ENCODE measurements at places on chromosomes 1 and 21. TPM values are rescaled to one million over a fixed set of nuclear protein-coding genes. Genes with fewer than 3 reads are reported as not detected.
A peak's percentile ranks its signal among the peaks of the same experiment; 100 is the strongest.

DNA sequence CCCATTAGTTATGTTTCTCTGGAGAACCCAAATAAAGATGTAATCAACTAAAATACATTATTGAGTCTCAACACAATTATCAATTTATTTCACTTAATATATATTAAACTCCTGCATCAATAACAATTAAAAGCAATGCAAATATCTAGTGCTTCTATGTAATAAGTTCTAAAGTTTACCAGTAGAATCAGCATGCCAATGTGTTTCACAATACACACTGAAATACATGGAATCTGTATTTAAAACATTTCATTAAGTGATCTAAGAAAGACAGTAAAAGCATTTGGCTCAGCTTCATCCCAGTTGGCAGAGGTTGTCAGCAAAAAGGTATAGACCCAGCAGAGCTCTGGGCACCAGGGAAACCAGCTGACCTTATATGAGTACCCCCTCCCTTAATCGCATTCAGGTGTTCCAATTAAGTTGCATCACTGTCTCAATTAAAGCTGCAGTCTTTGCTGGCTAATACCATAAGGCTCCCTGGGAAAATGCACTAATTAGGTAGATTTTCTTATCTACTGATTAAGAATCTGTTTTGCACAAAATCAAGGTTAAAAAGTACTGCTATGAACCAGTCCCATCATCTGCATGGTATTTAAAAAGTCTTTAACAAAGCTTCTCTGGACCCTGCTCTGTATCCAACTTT lies 63.1 kb downstream of the NIBAN1 start:
- DNase-seq, result no peak

DNA sequence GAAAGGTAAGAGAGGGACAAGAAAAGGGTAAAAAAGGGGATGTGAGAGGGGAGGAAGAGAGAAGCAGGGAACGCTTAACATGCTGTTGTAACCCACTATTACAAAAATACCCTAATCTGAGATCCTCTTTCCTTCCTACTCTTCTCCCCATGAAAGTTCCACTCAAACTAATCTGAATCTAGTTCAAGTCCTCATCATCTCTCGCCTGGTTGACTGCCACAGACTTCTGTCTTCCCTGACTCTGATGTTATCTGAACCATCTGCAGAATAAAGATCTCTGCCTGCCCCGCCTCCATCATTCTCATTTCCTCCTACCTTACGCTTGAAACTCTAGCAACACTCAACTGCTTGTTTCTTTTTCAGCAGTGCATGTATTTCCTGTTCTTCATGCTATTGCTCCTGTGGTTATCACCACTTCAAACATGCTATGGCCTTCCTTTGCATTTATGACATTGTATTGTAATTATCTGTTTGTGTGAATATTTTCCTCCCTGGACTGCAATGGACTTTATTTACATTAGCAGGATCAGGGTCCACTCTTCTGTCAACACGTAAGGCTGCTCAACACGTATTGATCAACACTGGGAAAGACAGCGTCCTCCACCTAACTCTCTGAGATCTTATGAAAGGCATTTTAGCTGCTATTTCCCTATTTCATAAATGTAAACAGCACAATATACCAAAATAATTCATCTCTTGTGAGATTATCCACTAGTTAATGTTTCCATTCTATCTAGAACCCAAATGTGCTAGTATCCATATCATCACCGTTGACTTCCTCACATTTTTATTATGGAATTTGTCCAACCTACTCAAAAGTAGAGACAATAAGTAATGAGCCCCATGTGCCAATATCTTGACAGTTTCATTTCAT lies 215.5 kb upstream of the USP25 start:
- DNase-seq, result peak; percentile 21

DNA sequence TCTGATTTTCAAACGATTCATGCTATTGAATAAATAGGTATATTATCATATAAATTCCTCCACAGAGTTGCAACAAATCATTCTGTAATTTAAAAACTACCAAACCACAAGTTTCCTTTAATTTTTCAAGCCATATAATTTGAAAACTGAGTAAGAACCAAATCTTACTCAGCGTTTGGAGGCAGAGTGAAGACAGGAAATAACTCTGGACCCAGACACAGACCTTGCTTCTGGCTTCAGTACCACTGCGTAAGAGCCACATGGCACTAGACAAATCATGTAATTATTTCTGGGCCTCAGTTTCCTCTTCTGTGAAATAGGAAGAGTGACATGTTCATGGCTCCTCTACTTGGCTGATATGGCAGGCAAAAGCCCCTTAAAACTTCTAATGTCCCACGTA lies 82.4 kb downstream of the SMYD2 start:
- DNase-seq, result no peak

GRCh38 chr1:17984583-17984982 lies 123.0 kb upstream of the IGSF21 start:
- DNase-seq, result peak; percentile 20

Gene KCTD3
- 55.7 TPM for total RNA-seq

Gene F3
- 26.0 TPM for total RNA-seq

- no peak for DNase-seq
Measured at GRCh38 chr1:156134716-156135435, 18.5 kb upstream of the SEMA4A start.

- no peak for DNase-seq
Measured at GRCh38 chr1:170145770-170146676, at the start of gene NTMT2. Gene NTMT2, plus strand, starts transcription at chr1:170145959. Its CDS starts 149 bp downstream, at chr1:170146108.

GRCh38 chr1:53637511-53638359 lies 101.2 kb downstream of the GLIS1 start:
- DNase-seq, result no peak

Gene MFAP2
- 19.8 TPM for total RNA-seq

Gene CDC42
- 273 TPM for total RNA-seq

Gene GALE
- total RNA-seq, result 111 TPM

Gene LGR6
- 60.7 TPM for total RNA-seq

- DNase-seq, result no peak
Measured at GRCh38 chr1:201933840-201934430, 12.4 kb downstream of the LMOD1 start.

Gene TCP10L
- 2.1 TPM for total RNA-seq

Gene MAP1LC3C
- total RNA-seq, result 1.2 TPM

DNA sequence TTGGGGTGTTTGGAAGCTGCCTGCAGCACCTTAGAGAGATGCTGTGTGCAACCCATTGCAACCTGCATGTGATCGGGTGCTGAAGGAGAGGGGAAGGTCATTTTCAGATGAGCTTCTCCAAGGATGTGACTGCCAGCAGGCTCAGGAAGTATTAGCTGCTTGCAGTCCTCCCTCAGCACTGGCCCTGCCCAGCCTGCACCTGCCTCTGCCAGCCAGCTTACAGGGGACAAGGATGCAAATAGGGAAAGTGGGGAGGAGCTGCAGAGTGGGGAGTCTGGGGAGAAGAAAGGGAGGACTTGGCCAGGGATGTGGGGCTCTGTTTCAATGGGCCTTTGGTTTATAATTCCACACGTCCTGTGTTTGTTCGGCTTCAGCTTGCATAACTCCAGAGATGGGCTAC lies 254.5 kb downstream of the RRAGC start:
- DNase-seq, result no peak

Gene C1orf210
- 47.9 TPM for total RNA-seq

Gene LCE1A
- total RNA-seq, result not detected

GRCh38 chr1:62301726-62302390 lies 17.4 kb downstream of the KANK4 start:
- no peak for DNase-seq

DNA sequence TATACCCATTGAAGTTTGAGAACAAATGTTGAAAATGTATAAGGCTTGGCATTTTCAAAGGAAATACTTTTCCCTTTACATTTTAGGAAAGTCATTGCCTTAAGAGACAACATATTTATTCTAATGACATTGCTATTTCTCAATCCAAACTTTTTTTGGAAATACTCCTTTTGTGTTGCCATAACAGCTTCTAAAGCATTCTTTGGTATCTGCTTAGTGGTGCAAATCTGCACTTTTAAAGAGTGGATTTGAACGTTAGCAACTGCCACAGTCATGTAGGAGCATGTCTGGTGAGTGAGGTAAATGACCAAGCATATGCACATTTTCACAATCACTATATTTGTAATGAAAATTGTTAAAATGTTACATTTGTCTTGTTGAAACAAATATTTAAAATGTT lies 124.4 kb upstream of the GORAB start:
- no peak for DNase-seq

DNA sequence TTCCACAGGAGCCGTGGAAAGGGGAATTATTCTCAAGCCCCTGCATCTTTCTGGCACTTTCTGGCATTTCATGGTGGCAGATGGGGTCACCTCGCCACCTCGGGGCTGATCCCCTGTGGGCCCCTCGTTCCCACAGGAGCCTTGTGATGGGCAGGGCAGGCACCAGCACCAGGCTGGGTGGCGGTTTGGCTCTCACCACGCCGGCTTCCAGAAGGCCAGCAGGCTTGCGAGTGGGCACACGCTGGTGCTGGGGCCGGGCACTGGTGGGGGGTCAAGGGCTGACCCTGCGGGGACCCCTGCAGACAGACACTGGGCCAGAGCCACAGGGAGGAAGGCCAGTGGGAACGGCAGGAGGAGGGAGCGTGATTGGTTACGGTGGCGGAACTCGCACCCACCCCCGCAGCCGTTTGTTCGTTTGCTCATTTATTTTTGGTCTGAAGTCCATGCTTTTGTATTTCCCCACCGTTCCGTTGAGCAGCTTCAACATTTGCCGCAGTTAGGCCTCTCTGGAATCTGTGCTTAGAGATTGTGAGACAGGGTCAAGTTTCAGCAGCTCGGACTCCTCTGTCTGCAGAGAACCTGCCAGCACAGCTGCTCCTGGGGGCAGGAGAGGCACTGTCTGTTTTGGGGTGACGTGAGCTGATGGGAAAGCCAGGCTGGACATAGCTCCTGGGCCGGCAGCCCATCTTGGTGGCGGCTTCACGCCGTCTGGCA lies 5.3 kb downstream of the COL18A1 start:
- DNase-seq, result no peak

- no peak for DNase-seq
Measured at GRCh38 chr1:210949039-210949438, 184.9 kb downstream of the KCNH1 start.

- DNase-seq, result no peak
Measured at GRCh38 chr21:36990508-36991205, 15.8 kb upstream of the RIPPLY3 start.

Gene FCRL2
- 0.09 TPM for total RNA-seq

Gene CCSAP
- total RNA-seq, result 4.6 TPM

DNA sequence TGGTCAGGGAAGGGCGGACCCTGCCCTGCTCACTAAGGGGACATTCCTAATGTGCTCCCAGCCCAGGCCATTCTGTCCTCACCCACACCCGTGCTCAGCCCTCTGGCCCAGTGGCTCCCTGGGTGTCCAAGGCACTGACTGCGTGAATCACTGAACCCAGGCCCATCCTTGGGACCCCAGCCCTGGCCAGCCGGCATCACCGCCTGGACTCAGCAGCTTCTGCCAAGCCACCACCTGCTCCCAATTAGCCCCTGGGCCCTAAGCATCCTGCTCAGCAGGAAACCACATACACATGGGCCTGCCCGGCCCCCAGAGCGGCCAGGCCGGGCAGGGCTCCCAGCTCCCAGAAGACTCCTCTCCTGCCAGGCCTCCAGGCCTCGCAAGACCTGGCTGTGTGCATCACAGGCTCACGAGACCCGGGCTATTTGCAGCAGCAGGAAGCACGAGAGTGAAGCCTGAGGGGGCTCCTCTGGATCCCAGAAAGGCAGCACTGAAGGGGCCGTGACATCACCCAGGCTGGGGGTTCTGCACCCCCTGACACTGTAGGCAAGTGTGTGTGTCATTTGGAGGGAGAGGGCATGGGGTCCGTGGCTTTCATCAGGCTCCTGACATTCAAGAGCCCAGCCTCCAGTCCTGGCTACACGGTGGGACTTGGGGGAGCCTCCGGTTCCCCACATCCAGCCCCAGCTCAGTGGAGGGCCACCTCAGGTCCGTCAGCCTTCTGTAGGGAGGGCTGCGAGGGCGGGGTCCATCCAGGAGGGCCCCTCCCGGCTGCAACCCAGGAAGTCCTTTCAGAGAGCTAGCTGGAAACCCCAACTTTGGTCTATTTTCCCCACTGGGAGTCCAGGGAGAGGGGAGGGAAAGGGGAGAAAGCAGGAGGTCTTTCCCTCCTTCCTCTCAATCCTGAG lies 1.6 kb downstream of the MFAP2 start:
- DNase-seq, result peak; percentile 72

GRCh38 chr1:243475966-243476365 lies 220.1 kb downstream of the SDCCAG8 start:
- DNase-seq, result no peak

DNA sequence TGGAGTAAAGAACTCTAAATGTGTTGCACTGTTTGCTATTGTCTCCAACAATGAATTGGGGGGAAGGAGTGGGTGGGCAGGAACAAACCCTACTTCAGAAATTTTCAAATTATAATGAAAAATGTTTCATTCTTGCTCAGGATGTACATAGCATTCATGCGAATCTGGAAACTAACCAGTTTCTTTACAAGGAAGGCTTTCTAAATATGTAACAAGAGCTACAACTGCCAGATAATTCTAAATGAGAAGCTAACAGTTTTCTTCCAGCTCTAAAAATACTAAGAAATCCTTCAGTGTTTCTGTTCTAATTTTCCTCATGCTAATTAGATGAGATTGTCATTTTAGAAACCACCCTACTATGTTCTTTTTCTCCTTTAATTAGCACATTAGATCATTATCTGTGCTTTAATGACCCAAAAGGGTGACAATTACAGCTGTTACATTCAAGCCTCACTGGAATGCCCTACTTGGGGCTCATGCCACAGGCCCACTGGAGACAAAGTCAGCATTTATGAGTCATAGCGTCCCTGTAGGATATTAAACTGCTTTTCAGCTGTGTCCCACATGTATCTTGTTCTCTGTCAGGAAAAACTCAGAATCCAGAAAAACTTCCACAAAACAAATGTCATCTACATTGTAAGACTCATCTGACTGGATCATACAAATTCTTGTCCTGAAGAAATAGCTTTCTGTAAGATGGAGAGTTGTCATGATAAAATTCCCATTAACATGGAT lies 804.6 kb upstream of the CXADR start:
- DNase-seq, result no peak

DNA sequence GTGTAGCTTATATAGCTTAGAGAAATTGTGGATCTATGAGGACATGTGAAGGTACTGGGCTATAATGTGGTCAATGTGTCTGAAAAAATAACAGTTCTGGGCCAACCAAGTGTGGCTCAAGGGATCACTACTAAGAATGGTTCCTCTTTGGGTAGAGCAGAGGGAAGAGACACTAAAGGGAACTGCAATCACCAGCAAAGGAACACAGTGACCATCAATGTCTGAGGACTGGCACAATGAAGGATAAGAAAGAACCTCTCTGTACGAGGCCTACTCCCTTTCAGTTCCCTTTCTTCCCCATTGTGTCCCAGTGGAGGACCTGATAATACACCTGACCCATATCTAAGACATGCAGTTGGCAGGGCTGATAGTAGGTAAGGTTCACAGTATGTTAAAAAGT lies 89.9 kb upstream of the JAK1 start:
- no peak for DNase-seq

DNA sequence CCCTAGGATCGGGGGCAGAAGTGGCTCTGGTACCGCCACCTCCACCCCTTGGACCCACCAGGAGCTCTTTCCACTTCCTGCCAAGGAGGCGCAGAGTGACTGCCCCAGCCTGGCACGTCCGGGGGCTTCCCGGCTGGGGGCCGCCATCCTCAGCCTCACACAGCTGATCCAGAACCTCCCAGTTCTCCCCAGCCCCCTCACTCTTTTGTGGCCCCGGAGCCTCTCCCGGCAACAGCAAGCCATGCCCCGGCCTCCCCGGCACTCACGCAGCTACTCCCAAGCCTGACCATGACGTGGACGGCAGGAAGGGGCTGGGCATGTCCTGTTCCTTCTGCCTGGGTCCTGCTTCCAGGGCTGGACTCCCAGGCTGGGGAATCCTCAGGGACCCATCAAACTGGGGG lies 17.1 kb downstream of the TP73 start:
- DNase-seq, result no peak

- DNase-seq, result no peak
Measured at GRCh38 chr1:44619261-44619900, 54.9 kb downstream of the TMEM53 start.

Measured in mucosa of gallbladder (tissue), 1 donor.